Cerebellar nuclear complex (tissue), 1 donor: ENCODE measurements at places on chromosomes 7 and 10.

GRCh38 chr10:106284802-106285587 lies 879.5 kb downstream of the SORCS1 start:
- DNase-seq, result no peak

GRCh38 chr10:74081941-74082718 lies 68.5 kb downstream of the AP3M1 start:
- no peak for DNase-seq

DNA sequence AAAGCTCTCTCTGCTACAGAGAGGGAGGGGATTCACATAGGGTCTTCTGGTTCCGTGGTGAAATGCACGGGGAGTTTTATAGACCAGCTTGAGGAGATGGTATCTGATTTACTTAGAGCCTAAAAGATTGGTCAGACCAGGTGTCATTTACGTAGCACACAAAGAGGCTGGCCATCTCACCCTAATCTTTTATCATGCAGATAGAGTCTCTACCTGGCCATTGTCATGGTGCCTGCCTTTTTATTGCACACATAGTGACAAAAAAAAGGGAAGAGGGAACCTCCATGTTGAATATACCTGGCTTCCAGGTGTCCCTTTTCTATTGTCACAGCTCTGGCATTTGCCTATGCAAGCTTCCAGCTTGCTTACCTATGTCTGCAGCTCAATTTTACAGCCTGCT lies 1456.1 kb downstream of the GATA3 start:
- DNase-seq, result no peak

DNA sequence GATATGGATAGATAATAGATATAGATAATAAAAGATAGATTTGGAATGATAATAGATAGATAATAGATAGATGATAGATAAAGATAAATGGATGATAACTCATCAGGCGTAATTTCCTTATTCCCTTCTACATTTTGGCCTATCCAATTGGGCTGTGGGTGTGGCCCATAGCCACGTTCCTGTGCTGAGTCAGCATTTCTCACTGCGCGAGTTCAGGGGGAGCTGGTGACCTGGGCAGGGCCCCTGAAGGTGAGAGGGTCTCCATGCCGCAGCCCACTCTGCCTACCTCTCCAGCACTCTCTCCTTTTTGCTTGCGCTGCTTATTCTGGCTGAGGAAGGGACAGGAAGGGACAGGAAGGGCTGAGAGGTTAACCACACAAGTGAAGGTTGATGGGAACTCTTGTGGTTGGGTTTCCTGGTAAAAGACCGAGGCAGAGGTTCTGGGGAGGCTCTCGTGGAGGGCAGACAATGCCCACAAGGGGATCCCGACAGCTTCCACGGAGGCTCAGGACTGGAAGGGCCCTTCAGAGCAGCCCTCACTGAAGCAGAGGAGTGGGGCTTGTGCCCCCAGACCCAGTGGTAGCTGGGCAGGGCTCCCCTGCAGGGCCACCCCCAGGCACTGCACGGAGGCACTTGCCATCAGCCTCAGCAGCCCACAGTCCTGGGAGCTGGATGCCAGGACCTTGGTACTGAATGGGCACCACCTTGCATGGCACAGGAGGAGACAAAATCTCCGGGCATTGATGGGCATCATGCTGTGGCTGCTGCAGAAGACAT lies 247.3 kb upstream of the PITRM1 start:
- no peak for DNase-seq

- no peak for DNase-seq
Observed at GRCh38 chr7:29547421-29547820, 16.2 kb upstream of the PRR15 start.
